ENCODE measurements at places on chromosomes 5 and 9. TPM values are rescaled to one million over a fixed set of nuclear protein-coding genes. Genes with fewer than 3 reads are reported as not detected.
A peak's percentile ranks its signal among the peaks of the same experiment; 100 is the strongest.

- DNase-seq = no peak
- H3K27me3 ChIP-seq = no peaks in the 10 kb centered on the region
- no peaks in the 10 kb centered on the region for H3K4me1 ChIP-seq
- H3K4me3 ChIP-seq = no peak overlapping the region
These were observed 17.0 kb downstream of the OR13J1 start for GRCh38 chr9:35852876-35853865.

DNA sequence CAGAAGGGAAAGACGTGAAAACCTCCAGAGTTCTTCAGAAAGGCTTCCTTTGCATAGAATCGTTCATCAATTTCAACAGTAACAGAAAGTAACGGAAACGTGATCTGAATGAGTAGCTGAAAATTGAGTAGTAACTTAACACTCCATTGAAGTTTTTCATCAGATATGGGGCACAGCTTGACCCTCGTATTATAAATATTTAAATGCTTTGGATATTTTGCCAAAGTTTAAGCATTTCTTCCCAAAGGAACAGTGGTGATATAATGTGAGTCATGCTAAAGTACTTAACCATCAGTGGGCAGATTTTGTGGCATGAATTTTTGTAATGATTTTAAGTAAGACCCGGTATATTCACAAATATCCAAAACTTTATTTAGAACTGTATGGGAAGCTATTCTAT lies 67.4 kb upstream of the ADAMTS19 start:
- H3K4me3 ChIP-seq = no peak overlapping the region
- DNase-seq = no peak
- no peaks in the 10 kb centered on the region for H3K27me3 ChIP-seq
- no peak overlapping the region for H3K27ac ChIP-seq

DNA sequence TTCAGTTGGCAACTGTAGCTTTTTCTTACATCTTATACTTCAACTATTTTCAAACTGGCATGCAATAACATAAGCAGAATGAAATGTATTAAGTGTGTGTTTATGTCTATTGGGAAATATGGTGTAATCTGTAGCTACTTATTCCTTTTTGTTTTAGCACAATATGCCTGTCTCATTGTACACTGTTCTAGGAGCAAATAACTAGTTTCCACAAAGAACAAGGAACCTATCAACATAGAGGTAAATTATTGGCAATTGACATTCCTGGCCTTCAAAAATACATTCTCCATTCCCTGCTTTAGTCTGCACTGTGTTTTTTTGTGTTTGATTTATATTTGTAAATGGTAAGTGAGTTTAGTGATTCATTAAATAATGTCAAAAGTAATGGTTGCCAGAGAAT lies 75.7 kb downstream of the FBXL7 start:
- no peak for DNase-seq
- no peak overlapping the region for H3K27ac ChIP-seq
- no peaks in the 10 kb centered on the region for H3K27me3 ChIP-seq

DNA sequence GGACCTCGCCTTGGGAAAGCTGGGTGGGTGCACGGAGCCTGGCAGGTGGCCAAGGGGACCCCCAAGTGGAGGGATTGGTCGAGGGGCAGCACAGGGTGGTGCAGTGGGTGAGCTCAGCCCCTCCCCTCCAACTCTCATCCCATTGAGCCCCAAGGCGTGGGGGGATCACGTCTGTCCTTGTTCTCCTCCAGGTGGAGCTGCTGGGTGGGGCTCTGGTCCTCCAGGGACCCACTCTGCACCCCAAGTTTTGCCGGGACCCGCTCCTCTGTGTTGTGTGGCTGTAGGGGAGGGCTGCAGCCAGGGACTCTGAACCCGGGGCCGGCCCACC lies 3.6 kb upstream of the FUT7 start:
- H3K27ac ChIP-seq = no peak overlapping the region
- no peaks in the 10 kb centered on the region for H3K36me3 ChIP-seq

DNA sequence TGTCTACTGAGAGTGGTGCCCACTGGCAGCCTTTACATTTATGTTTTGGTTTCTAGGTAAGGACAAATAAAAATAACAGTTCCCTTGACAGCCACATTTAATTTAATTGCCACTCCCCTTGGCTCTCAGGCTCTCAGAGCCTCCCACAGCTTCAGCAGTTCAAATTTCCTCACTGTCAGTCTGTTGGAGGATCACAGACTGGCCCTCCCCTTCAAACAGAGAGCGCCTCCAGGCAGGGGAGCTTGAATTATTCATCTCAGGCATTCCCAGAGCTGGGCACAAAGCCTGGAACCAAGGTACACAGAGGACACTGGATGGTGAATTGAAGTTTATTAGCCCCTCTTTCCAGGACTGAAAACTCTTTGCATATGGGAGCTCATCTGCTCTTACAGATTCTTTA lies 407.7 kb downstream of the SPOCK1 start:
- H3K4me1 ChIP-seq = no peaks in the 10 kb centered on the region
- H3K36me3 ChIP-seq = no peaks in the 10 kb centered on the region
- no peak for DNase-seq
- H3K27me3 ChIP-seq = no peaks in the 10 kb centered on the region
- no peak overlapping the region for H3K27ac ChIP-seq

GRCh38 chr9:97633859-97634490 lies 354 bp downstream of the NCBP1 start:
- no peaks in the 10 kb centered on the region for H3K36me3 ChIP-seq
- peak overlapping the region; percentile 75 for H3K4me3 ChIP-seq
- no peak for DNase-seq
- peak overlapping the region; percentile 89 for H3K27ac ChIP-seq
- no peaks in the 10 kb centered on the region for H3K27me3 ChIP-seq

DNA sequence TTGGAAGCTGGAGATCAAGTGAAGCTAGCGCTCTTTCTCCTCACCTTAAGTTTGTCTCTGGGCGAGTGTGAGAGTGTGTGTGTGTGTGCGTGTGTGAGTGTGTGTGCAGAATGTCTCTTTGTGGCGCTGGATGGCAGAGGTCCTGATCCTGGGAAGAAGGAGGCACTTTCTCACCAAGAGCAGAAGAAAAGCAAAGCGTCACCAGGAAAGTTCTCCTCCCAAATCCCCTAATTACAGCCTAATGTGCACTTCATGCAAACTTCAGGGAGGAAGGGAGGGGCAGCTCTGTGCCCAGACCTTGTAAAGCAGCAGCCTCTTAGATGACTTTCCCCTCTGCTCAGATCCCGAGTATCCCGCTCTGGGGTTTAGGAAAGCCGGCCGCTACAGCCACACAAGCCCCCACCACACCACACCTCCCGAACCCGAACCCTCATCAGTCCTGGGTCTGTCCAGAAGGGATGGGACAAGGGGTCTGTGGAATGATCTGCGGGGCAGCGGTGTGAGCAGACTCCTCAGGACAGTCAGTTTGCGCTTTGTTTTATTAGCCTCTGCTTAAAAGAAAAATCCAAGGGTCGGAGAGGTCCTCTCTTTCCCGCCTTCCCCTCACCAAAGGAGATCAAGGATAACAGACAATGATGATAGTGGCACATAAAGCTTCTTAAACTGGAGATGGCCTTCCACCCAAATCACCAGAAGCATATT lies at the start of gene HAPLN1:
Gene HAPLN1 (minus strand): TSS at position 20 of the 702 bp plus-strand sequence. CDS start 47,332 bp downstream, outside the sequence.
- no peak within 1 kb of the TSS for H3K4me3 ChIP-seq
- DNase-seq = no peak
- H3K36me3 ChIP-seq = no peaks in the 10 kb centered on the region

DNA sequence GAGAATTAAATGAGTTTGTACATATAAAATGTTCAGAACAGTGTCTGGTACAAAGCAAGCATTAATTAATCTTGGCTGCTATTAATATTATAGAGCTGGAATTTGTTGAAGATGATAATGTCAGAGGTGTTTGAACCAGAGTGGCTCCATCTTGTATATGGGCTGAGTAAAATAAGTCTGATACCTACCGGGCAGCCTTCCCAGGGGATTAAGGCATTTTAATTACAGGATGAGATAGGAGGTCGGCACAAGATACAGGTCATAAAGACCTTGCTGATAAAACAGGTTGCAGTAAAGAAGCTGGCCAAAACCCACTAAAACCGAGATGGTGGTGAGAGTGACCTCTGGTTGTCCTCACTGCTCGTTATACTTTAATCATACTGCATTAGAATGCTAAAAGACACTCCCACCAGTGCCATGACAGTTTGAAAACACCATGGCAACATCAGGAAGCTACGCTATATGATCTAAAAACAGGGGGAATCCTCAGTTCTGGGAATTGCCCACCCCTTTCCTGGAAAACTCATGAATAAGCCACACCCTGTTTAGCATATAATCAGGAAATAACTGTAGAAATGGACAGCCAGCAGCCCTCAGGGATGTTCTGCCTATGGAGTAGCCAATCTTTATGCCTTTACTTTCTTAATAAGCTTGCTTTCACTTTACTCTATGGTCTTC lies 90.2 kb downstream of the PLK2 start:
- no peaks in the 10 kb centered on the region for H3K27me3 ChIP-seq
- H3K36me3 ChIP-seq = no peaks in the 10 kb centered on the region
- H3K27ac ChIP-seq = no peak overlapping the region
- no peaks in the 10 kb centered on the region for H3K4me1 ChIP-seq
- H3K4me3 ChIP-seq = no peak overlapping the region

GRCh38 chr9:99878651-99879050 lies 27.8 kb upstream of the STX17 start:
- H3K4me3 ChIP-seq = no peak overlapping the region
- H3K36me3 ChIP-seq = no peaks in the 10 kb centered on the region

DNA sequence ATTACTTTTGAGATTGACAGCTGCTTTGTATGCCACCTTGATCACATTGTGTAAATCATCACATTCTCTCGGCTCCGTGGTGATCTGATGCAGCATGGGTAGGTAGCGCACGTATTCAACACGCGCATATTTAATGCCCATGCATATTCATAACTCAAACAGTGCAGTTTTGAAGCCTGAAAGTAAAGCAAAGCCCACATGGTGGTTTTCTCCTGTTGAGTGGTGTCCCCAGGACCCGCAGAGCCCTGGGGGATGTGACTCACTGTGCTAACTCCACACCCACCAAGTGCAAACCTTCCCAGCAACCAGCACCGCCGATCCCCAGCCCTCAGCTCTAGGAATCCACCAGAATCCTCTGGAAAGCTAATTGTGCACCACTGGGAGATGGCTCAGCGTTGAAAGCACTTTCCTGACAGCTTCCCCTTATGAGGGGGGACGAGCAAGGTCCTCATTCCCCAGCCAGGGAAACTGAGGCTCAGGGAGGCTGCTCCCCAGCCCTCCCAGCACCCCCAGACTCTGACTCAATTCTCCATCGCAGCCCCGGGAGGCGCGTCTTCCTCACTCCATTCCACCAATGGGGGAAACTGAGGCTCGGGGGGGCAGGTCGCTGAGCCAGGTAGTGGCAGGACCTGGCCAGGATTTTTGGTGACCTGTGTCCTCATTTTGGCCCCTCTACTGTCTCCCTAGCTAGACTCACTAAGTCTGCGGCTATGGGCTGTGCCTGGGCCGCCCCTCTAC lies 46.4 kb downstream of the SARDH start:
- no peak overlapping the region for H3K27ac ChIP-seq
- H3K27me3 ChIP-seq = no peaks in the 10 kb centered on the region
- no peaks in the 10 kb centered on the region for H3K36me3 ChIP-seq
- no peak for DNase-seq

DNA sequence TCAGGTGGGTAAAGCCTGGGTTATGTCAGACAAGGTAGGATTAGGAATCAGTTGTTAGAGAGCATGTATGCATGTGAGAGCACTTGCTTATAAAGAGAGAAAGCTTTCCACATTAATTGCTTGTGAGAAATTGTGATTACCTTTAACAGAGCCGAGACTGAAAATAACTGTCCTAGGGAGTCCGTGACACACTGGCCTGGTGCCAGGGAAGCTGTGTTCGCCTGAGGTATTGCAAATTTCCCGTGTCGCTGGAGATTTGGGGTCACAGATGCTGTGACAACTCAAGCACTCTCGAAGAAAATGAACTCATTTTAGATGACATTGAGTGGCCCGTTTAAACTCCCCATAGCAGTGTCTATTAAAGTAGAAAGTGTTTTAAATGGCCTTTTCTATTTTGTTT lies 9.6 kb downstream of the SLC1A1 start:
- H3K4me3 ChIP-seq = no peak overlapping the region
- no peaks in the 10 kb centered on the region for H3K4me1 ChIP-seq
- no peaks in the 10 kb centered on the region for H3K36me3 ChIP-seq
- no peak for DNase-seq
- H3K27me3 ChIP-seq = no peaks in the 10 kb centered on the region
- no peak overlapping the region for H3K27ac ChIP-seq

DNA sequence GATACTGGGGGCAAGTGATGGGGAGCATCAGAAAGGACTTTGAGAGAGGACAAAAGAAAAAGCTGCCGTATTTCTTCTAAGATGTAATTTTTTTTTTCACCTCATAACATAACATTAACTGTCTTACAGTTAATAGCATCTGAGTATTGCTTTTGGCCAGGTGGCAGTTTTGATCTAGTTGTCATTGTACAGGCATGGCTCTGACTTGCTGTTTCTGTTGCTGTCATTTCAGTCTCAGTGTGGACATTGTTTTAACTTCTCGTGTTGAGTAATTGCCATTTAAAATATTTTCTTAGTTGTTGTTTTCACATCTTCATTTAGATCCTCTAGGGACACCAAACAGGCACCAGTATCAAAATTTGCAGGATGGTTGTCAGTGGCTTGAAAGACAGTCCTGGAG lies 12.4 kb downstream of the SMAD5 start:
- no peak for DNase-seq
- no peaks in the 10 kb centered on the region for H3K36me3 ChIP-seq
- no peaks in the 10 kb centered on the region for H3K27me3 ChIP-seq
- no peak overlapping the region for H3K27ac ChIP-seq
- H3K4me3 ChIP-seq = no peak overlapping the region

DNA sequence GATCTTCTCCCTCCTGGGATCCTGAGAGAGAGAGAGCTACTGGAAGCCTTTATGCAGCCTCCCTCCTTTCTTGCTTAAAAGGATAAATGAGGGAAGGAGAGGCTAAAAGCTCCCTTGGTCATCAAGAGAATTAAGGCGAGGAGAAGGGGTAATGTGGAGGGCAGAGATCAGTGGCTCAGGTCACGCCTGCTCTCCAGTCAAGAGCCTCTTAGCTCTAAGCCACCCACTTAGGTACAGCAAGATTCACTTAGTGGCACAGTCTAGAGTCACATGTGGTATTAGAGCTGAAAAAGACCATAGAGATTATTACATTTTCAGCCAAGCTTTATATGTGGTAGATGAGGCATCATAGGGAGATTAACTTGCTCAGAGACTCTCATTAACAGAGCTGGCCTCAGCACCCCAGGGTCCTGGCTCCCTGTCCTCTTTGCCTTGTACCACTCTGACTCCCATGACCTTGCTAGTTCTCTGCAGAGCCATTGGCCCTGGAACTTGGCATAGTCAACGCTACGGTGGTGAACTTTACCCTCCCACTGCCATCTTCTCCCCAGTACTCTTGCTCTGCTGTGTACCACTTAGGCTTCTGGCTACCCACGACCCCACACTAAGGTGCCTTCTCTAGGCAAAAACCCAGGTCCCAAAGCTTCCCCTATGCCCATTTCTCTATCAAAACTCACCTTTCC lies 37.6 kb downstream of the MFAP3 start:
- DNase-seq = no peak
- no peak overlapping the region for H3K27ac ChIP-seq
- H3K4me3 ChIP-seq = no peak overlapping the region
- no peaks in the 10 kb centered on the region for H3K27me3 ChIP-seq
- H3K4me1 ChIP-seq = peaks cover 16% of the 10 kb centered on the region

GRCh38 chr9:112833081-112833480 lies 57.6 kb downstream of the SLC46A2 start:
- H3K27ac ChIP-seq = no peak overlapping the region
- no peak overlapping the region for H3K4me3 ChIP-seq
- H3K4me1 ChIP-seq = peaks cover 3% of the 10 kb centered on the region
- no peaks in the 10 kb centered on the region for H3K36me3 ChIP-seq
- no peaks in the 10 kb centered on the region for H3K27me3 ChIP-seq

GPX8 gene
- not detected for total RNA-seq

BARHL1 gene
- not detected for total RNA-seq

TMOD1 gene
- 1.2 TPM for total RNA-seq

SPINK4 gene
- total RNA-seq = not detected

CCDC187 gene
- not detected for total RNA-seq

OR2S2 gene
- total RNA-seq = not detected

Measured in CD8-positive, alpha-beta memory T cell (primary cell).